ENCODE measurements at places on chromosomes 2 and 18. TPM values are rescaled to one million over a fixed set of nuclear protein-coding genes. Genes with fewer than 3 reads are reported as not detected.
A peak's percentile ranks its signal among the peaks of the same experiment; 100 is the strongest.

DNA sequence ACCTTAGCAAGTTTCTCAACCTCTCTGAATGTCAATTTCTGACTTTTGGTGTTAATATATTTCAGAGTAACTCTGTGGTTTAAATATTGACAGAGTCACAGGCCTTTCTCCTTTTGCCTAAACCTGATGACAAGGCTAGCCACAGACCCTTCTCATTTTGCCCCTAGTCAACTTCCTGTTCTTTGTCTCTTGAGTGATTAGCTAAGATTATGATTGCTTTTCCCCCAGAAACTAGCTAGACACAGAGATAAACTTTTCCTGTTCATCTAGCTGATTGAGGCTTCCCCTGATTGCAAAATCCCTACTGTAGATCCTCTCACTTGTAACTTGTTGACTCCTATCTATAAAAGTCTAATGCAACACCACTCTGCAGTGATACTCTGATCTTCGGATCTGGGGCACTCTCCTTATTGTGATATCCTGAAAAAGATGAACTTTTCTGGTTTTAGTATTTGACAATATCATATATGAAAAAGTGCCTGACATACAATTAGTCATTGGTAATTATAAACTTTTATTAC, 241.4 kb downstream of the ZNF385B start:
- no peak for DNase-seq
- no peaks in the 10 kb centered on the region for H3K4me1 ChIP-seq

DNA sequence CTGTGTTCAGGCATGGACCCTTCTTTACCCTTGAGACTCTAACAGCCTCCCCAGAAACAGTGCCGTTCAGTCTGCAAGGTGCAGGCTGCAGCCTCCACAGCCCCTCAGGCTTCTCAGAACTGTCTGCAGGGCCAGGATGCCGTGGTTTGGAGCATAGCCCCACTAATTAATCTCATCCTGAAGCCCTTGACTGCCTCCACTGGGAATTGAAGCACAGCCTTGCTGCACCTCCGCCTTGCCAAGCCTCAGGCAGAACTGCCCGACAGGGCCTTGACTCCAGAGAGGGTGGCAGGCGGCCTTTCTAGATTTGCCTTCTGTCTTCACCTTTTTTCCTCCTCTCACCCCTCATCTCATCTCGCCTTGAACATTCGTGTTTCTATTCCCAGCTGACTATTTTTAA, 119.8 kb downstream of the NRP2 start:
- H3K27ac ChIP-seq: no peak overlapping the region
- H3K4me3 ChIP-seq: no peak overlapping the region

- H3K4me3 ChIP-seq: no peak overlapping the region
- DNase-seq: no peak
- no peaks in the 10 kb centered on the region for H3K36me3 ChIP-seq
- H3K4me1 ChIP-seq: peaks cover 4% of the 10 kb centered on the region
Observed at GRCh38 chr2:63735931-63736330, 105.8 kb upstream of the UGP2 start.

The SLC5A7 gene
- not detected for total RNA-seq

- no peaks in the 10 kb centered on the region for H3K36me3 ChIP-seq
- H3K4me1 ChIP-seq: peaks cover 9% of the 10 kb centered on the region
- no peak for DNase-seq
- H3K4me3 ChIP-seq: no peak overlapping the region
Observed at GRCh38 chr2:42786561-42787345, 5.6 kb downstream of the HAAO start.

The GCG gene
- total RNA-seq: not detected

DNA sequence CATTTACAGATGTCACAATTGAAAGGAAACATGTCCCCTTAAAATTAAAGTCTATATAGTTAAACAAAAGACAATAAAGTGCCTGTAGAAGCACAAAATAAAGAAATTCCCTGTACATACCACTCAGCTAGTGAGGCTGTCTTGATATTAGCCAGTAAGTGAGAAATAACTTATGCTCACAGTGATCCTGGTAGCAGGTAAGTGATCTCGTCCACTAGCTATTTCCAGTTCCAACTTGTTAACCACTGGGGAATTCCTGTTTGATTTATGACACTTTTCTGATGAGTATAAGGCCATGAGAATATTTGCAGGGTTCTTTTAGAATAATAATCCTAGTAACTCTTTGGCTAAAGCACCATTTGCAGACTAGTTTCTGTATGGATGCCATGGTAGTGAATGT, 127.9 kb upstream of the PGAP1 start:
- H3K4me1 ChIP-seq: peaks cover 23% of the 10 kb centered on the region
- DNase-seq: no peak
- no peaks in the 10 kb centered on the region for H3K27me3 ChIP-seq
- no peak overlapping the region for H3K4me3 ChIP-seq
- peaks cover 85% of the 10 kb centered on the region for H3K36me3 ChIP-seq

GRCh38 chr2:224570328-224570993, 14.7 kb downstream of the CUL3 start:
- peaks cover 27% of the 10 kb centered on the region for H3K36me3 ChIP-seq
- H3K27me3 ChIP-seq: no peaks in the 10 kb centered on the region
- peaks cover 79% of the 10 kb centered on the region for H3K4me1 ChIP-seq
- H3K4me3 ChIP-seq: peak overlapping the region; percentile 15
- H3K27ac ChIP-seq: peak overlapping the region; percentile 50

The SERPINB2 gene
- total RNA-seq: not detected

DNA sequence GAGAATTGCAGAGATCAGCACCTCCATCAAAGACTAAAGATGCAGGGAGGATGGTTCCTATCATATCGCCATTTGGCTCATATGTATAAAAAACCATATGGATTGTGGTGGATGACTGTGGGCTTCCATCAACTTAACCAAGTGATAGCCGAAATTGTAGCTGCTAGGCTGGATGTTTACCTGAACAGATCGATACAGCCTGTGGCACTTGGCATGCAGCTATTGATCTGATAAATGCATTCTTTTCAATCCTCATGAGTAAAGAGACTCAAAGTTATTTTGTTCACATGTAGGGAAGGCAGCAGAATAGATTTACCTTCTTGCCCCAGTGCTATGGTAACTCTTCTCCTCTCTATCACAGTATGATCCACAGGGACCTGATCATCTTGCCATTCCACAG, 18.5 kb downstream of the CHCHD5 start:
- no peak for DNase-seq
- H3K4me3 ChIP-seq: no peak overlapping the region
- H3K36me3 ChIP-seq: no peaks in the 10 kb centered on the region
- H3K27me3 ChIP-seq: no peaks in the 10 kb centered on the region
- peaks cover 5% of the 10 kb centered on the region for H3K4me1 ChIP-seq

DNA sequence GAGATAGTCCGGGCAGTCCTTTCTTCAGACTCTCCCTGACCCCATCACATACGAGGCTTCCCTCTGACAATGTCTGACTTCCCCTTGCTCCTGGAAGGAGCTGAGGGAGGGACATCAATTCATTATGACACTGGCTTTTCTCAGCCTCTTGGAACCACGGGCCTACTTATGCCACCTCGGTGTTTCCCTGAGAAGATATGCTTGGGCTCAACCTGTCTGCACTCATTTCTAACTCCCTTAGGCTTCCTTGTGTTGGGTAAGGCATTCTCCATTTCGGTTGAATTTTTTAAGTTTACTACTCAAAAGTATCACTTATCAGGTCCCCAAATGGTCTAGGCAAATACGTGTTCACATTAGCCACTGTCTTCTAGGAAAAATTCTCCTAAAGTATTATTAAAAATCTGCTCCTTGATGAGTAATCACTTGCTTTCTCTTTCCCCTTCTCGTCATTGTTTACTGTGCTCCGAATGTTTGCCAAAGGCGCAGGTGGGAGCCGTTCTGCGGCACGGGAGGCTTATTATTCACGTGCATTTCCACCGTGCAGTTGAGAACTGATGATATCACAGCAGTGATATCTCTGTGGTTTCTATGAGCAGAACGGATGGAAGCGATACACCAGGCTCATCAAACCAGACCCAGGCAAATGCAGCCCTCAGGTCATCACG, 33.1 kb downstream of the ARL4C start:
- peak; percentile 85 for DNase-seq
- no peaks in the 10 kb centered on the region for H3K27me3 ChIP-seq
- peaks cover 64% of the 10 kb centered on the region for H3K4me1 ChIP-seq

- H3K36me3 ChIP-seq: no peaks in the 10 kb centered on the region
- H3K4me1 ChIP-seq: no peaks in the 10 kb centered on the region
- no peak for DNase-seq
- peaks cover 7% of the 10 kb centered on the region for H3K27me3 ChIP-seq
- no peak overlapping the region for H3K27ac ChIP-seq
Observed at GRCh38 chr2:19738707-19739106, 163.1 kb downstream of the TTC32 start.

GRCh38 chr2:151975460-151976414, 123.1 kb downstream of the CACNB4 start:
- no peak for DNase-seq
- H3K27ac ChIP-seq: no peak overlapping the region
- H3K4me1 ChIP-seq: peaks cover 10% of the 10 kb centered on the region
- no peak overlapping the region for H3K4me3 ChIP-seq

The FOXI3 gene
- total RNA-seq: not detected

The THADA gene
- total RNA-seq: 31.3 TPM

DNA sequence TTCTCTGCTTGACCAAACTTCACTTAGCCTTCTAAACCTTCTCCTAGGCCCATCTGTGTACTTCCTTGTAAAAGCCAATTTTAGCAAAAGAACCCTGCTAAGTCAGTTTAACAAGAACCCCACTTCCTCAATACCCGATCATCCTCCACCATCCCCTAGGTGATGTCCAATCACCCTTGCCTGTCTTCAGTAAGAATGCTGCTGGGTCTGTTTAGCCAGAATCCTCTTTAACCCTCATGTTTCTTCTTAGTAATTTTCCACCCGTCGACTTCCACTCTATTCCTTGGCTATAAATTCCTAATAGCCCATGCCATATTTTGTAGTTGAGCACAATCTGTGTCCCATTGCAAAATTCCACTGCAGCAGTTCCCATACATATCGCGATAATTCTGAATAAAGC, 780.0 kb upstream of the RAB6C start:
- no peak overlapping the region for H3K27ac ChIP-seq
- H3K27me3 ChIP-seq: no peaks in the 10 kb centered on the region
- no peak overlapping the region for H3K4me3 ChIP-seq
- H3K4me1 ChIP-seq: no peaks in the 10 kb centered on the region

- no peak overlapping the region for H3K4me3 ChIP-seq
- DNase-seq: no peak
- H3K4me1 ChIP-seq: no peaks in the 10 kb centered on the region
- H3K36me3 ChIP-seq: no peaks in the 10 kb centered on the region
- H3K27ac ChIP-seq: no peak overlapping the region
Observed at GRCh38 chr2:232981356-232981755, 31.7 kb downstream of the NGEF start.

- H3K4me3 ChIP-seq: no peak overlapping the region
- no peaks in the 10 kb centered on the region for H3K36me3 ChIP-seq
- DNase-seq: no peak
- no peak overlapping the region for H3K27ac ChIP-seq
- H3K27me3 ChIP-seq: peaks cover 2% of the 10 kb centered on the region
Observed at GRCh38 chr2:172293952-172294351, 133.4 kb upstream of the ITGA6 start.

The KLHL29 gene
- 1.2 TPM for total RNA-seq

GRCh38 chr2:8355102-8355859, 326.6 kb upstream of the ID2 start:
- H3K27ac ChIP-seq: no peak overlapping the region
- no peaks in the 10 kb centered on the region for H3K4me1 ChIP-seq
- H3K27me3 ChIP-seq: no peaks in the 10 kb centered on the region

DNA sequence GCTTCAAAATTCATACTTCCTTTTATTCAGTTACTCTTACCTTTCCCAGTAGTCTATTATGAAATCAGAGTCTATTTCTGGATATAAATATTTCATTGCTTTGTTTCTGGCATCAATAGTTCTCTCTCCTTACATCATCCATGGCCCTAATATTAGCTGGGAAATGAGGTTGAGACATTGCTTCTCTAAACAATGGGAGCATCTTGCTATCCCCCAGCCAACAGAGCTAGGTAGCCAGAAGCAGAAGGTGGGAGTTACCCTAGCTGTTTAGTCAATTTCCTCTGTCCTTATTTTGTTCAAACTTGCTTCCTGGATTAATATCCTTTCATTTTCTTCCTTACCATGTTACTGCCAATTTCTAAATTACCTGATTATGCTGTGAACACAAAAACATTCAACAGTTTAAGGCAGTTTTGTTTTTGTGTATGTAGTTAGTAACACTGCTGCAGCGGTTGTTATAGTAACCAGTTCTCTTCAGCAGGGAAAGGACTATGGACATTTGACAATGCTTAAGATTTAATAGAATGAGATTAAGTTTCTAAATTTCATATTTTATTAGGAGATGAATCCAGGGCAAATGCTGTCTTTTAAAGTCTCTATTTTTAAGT, 160.5 kb upstream of the KCNJ3 start:
- H3K4me3 ChIP-seq: no peak overlapping the region
- no peak overlapping the region for H3K27ac ChIP-seq
- no peak for DNase-seq
- H3K27me3 ChIP-seq: no peaks in the 10 kb centered on the region
- no peaks in the 10 kb centered on the region for H3K4me1 ChIP-seq

DNA sequence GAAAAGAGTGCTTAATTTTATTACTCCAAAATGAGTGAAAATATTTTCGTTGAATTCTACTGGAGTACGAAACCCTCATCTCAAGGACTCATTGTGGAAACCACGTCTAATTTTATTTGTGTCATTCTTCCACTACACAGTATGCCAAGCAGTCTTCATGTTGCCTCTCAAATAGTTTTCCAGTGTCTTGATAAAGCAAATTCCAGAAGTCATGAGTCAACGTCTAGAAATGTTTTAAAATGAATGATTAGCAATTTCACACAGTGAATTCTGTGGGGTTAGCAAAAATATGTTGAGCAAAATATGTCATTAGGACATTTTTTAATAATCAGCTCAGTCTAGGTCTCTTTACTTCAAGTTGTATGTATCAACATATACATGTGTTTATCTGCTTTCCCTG, 865.5 kb downstream of the DSC3 start:
- H3K4me3 ChIP-seq: no peak overlapping the region
- no peaks in the 10 kb centered on the region for H3K36me3 ChIP-seq

DNA sequence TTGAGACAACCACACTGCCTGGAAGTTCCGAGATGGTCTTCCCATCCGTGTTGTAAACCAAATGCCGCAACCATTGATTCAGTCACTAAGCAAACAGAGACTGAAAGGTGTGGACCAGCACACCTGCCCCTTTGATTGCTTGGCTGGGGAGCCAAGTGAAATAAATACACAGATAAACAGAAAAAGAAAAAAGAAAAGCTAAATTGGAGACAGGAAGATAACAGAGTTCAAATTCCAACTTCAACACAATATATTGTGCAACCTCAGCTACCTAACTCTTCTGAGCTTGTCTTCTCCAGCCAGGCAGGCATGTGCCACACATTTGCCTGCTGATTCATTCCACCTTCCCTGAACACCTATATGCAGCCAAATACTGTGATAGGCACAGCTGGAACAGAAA, 110.9 kb downstream of the PID1 start:
- no peak for DNase-seq
- no peaks in the 10 kb centered on the region for H3K36me3 ChIP-seq
- H3K4me3 ChIP-seq: no peak overlapping the region
- H3K4me1 ChIP-seq: no peaks in the 10 kb centered on the region

The HDHD2 gene
- total RNA-seq: 28.1 TPM

All from activated CD8-positive, alpha-beta T cell treated with anti-CD3 and anti-CD28 coated beads for 36 hours (primary cell).